ENCODE measurements at places on chromosomes 4 and X. TPM values are rescaled to one million over a fixed set of nuclear protein-coding genes. Genes with fewer than 3 reads are reported as not detected.

The MAGEB6 gene
- not detected for total RNA-seq

The PRR27 gene
- not detected for total RNA-seq

DNA sequence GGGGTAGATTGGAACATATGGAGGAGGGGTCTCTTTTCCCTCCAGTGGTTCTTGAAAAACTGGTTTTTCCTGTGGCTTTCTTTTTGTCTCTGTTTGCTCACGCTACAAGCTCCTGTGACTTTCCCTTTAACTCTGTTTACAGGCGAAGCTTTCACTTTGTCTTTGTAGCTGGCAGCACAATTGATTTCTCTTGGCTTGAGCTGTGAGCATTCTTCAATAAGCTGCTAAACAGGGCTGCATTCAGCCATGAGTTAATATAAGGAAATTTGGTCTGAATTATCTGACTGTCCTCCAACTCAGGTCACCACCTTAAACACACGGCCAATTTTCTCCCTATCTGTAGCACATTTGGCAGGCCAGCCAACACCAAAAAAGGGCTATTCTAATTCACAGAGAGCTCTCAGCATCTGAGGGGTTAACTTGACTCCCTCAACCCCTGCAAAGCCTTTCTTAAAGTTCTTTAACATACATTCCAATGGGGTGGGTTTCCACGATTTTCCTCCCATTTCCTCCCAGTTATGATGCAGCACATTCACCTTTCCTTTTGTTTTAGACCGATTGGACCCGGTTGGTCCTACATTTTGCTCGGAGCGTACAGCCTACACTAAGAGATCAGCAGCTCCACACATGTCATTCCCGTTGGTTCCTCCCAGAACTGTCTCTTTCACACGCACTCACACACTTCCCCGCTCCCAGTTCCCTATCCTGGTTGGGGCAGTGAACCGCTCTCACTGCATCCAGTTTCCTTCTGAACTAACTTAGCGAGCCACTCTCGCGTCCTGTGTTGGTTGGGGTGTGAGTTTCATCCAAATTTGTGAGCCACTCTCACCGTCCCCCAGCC, 45.4 kb downstream of the UGT2A3 start:
- no peaks in the 10 kb centered on the region for H3K4me1 ChIP-seq
- H3K27ac ChIP-seq: no peak overlapping the region
- H3K36me3 ChIP-seq: no peaks in the 10 kb centered on the region
- no peak overlapping the region for H3K4me3 ChIP-seq
- peaks cover 8% of the 10 kb centered on the region for H3K27me3 ChIP-seq

DNA sequence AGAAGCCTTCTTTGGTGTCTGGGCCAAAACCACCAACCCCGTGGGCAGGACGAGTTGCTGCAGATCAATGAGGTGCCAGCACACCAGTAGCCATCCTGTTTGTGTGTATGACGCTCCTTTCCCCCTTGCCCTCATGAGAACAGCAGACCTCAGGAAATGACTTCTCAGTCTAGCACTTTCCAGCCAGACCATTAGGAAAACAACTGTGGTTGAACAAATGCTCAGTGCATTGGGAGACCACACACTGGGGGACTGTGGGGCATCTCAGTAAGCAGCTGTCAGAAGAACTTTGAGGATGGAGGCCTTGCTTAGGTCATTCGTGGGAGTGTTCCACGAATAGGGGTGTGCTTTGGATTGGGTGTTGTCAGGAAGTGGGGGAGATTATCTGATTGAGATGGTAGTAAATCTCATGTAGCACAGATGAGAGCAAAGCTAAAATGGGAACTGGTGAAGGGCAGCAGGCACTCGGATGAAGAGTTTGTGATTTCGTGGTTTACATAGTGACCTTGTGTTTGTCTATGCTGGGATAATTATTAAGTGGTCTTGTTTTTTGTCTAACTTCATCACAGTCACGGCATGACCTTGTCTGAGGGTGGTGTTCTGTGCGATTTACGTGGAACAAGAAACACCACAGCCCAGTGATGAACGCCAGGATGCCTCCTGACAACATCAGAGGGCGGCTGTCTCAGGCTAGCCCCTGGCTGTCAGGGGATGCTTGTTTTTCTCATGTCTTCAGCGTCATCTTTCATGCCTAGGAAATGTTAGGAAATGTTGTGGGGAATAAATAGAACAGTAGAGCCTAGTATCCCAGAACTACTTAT, 70.1 kb downstream of the USP46 start:
- peak; percentile 45 for DNase-seq
- H3K4me3 ChIP-seq: no peak overlapping the region
- no peaks in the 10 kb centered on the region for H3K27me3 ChIP-seq

GRCh38 chr4:163167333-163167626, 590 bp upstream of the NAF1 start:
- H3K27me3 ChIP-seq: no peaks in the 10 kb centered on the region
- peak overlapping the region; percentile 81 for H3K4me3 ChIP-seq
- peaks cover 28% of the 10 kb centered on the region for H3K36me3 ChIP-seq
- H3K27ac ChIP-seq: peak overlapping the region; percentile 89
- H3K4me1 ChIP-seq: peaks cover 36% of the 10 kb centered on the region

- DNase-seq: no peak
- no peaks in the 10 kb centered on the region for H3K27me3 ChIP-seq
- H3K36me3 ChIP-seq: no peaks in the 10 kb centered on the region
- no peak overlapping the region for H3K27ac ChIP-seq
- no peaks in the 10 kb centered on the region for H3K4me1 ChIP-seq
Measured at GRCh38 chrX:4240541-4241194, 527.2 kb upstream of the PRKX start.

- no peak overlapping the region for H3K27ac ChIP-seq
- no peaks in the 10 kb centered on the region for H3K27me3 ChIP-seq
- DNase-seq: no peak
- no peak overlapping the region for H3K4me3 ChIP-seq
- H3K4me1 ChIP-seq: peaks cover 8% of the 10 kb centered on the region
Measured at GRCh38 chr4:153266988-153267387, 62.7 kb downstream of the TRIM2 start.

GRCh38 chrX:16966752-16967448, 20.4 kb downstream of the REPS2 start:
- no peak overlapping the region for H3K4me3 ChIP-seq
- H3K4me1 ChIP-seq: peaks cover 6% of the 10 kb centered on the region
- peaks cover 4% of the 10 kb centered on the region for H3K27me3 ChIP-seq
- no peaks in the 10 kb centered on the region for H3K36me3 ChIP-seq

DNA sequence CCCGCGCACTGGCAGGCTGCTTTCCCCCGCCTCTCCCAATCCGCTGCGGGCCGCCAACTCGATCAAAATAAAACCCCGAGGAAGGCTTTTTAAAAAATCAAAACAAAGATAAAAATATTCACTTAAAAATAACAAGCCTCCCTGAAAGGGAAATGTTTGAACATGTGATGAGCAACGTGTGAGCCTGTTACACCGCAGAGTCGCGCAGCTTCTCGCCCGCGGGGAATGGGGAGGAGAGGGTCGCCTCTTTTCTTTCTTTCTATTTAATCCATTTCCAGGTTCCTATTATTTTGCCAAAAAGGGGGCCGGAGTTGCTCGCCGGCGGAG, 326.0 kb upstream of the F9 start:
- H3K4me3 ChIP-seq: peak overlapping the region; percentile 39
- no peaks in the 10 kb centered on the region for H3K36me3 ChIP-seq
- no peak for DNase-seq
- H3K4me1 ChIP-seq: peaks cover 2% of the 10 kb centered on the region
- peaks cover 25% of the 10 kb centered on the region for H3K27me3 ChIP-seq
- no peak overlapping the region for H3K27ac ChIP-seq

Data from activated CD4-positive, alpha-beta T cell treated with anti-CD3 and anti-CD28 coated beads for 36 hours (primary cell).